ENCODE measurements at places on chromosomes 5 and 9.

GRCh38 chr9:25681266-25681665, 3.0 kb upstream of the TUSC1 start:
- DNase-seq: no peak

GRCh38 chr5:77778881-77779438, 2.8 kb upstream of the TBCA start:
- DNase-seq: no peak

GRCh38 chr9:33293782-33294181, 3.5 kb downstream of the NFX1 start:
- DNase-seq: no peak

- no peak for DNase-seq
Measured at GRCh38 chr9:114196979-114197622, 41.8 kb downstream of the COL27A1 start.

GRCh38 chr5:102762095-102762534, 7.0 kb downstream of the PAM start:
- DNase-seq: no peak

DNA sequence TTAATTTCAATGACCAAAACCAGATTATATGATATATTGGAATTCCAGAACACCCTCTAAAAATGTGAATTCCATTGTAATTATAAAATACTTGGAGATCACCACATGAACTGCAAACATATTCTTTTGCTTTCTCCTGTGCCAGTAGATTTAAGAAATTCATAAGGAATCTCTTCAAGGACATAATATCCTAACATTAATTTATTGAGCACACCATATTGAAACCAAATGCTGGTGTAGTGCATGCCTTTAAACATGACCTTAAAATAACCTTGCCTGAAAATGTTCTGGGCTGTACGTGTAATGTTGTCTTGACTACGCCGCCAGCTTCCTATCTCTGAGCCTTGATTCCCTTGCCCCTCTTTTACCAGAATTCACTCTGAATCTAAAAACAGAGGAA, 205.0 kb upstream of the ACTBL2 start:
- DNase-seq: no peak

DNA sequence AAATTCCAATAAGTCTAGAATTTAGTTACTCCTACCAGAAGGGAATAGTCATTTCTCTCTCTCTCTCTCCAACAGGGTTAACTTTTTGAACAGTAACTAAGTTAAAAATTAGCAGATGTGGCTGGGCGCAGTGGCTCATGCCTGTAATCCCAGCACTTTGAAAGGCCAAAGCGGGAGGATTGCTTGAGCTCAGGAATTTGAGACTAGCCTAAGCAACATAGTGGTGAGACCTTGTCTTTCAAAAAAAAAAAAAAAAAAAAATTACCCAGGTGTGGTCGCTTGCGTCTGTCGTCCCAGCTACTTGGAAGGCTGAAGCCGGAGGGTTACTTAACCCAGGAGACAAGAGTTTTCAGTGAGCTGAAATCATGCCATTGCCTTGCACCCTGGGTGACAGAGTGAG, 639.7 kb downstream of the PTPRD start:
- no peak for DNase-seq

GRCh38 chr5:134555890-134556311, 30.4 kb downstream of the JADE2 start:
- DNase-seq: peak; percentile 75

DNA sequence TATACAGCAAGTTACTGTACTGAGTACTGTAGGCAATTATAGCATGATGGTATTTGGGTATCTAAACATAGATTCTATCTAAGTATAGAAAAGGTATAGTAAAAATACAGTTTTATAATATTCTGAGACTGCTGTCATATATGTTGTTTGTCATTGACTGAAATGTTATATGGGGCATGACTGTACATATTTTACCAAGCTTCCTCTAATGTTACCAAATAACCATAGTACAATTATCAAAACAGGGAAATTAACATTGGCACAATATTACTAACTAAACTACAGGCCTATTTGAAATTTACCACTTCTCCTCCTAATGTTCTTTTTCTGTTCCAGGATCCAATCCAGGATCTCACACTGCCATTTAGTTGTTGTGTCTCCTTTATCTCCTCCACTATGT, 18.5 kb downstream of the NPR3 start:
- no peak for DNase-seq

- DNase-seq: no peak
Measured at GRCh38 chr5:19555436-19555835, 432.6 kb downstream of the CDH18 start.

DNA sequence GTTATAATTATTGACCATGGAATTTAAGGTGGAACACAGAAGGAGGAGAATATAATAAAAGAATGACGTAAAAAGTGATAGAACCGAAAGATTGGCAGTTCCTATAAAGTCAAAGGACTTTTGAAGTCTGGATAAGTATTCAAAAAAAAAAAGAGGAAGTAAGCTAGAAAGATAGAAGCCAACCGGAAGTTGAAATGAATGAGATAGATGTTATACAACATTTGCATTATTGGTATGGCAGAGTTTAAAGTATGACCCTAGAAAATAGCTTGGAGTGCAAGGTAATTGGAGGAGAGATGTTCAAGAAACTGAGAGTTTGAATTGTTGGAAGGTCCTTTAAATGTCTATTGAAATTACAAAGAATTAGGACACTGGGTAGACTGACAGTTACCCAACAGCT, 293.6 kb downstream of the FER start:
- no peak for DNase-seq

- DNase-seq: no peak
Measured at GRCh38 chr9:9645006-9645405, 967.8 kb downstream of the PTPRD start.

- DNase-seq: no peak
Measured at GRCh38 chr9:135136991-135137832, 49.7 kb downstream of the OLFM1 start.

DNA sequence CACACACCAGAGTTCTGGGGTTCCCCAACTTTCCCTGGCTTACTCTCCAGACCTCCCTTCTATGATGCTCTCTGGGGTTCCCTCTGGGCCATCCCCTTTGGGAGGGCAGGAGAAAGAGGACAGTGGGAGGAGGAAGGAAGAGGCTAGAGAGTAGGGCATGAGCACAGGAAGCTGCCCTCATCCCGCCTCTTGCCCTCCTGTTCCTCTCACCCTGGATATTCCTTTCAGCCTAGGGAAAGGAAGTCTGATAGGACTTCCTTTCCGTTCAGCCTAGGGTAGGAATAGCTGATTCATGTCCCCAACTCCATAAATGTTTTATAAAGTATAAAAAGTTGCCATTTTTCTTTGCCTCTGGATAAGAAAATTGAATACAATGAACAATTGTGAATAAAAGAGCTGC, 7.4 kb downstream of the MAP1B start:
- DNase-seq: no peak

GRCh38 chr5:138763037-138763778, 10.0 kb downstream of the CTNNA1 start:
- DNase-seq: no peak

GRCh38 chr5:180495991-180496741, 2.0 kb downstream of the CNOT6 start:
- no peak for DNase-seq

- no peak for DNase-seq
Measured at GRCh38 chr9:22210262-22210661, 201.2 kb upstream of the CDKN2B start.

- DNase-seq: peak; percentile 14
Measured at GRCh38 chr9:68560071-68560844, 19.6 kb upstream of the TMEM252 start.

DNA sequence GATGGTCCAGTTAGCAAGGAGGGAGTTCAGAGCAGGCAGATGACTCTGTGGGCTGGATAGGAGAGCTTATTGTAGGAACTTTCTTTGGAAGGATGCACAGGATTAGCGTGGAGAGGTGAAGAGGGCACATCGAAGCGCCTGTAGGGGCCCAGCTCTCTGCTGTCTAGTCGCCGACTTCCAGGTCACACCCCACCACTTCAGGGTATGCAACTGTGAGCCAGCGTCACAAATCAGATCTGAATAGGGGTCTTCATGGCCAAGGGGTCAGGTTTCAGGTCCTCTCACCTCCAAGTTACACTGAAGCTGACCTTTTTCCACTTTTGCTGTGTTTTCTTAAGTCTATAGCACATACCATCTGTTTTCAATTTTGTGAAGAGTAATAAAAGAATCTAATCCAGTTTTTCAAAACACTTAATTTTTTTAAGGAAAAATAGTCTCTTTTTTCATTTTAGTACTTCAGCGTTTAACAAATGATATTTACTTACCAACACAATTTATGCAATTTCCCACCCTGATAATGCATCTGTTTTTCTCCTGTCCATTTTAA, 364.2 kb upstream of the CLINT1 start:
- no peak for DNase-seq

DNA sequence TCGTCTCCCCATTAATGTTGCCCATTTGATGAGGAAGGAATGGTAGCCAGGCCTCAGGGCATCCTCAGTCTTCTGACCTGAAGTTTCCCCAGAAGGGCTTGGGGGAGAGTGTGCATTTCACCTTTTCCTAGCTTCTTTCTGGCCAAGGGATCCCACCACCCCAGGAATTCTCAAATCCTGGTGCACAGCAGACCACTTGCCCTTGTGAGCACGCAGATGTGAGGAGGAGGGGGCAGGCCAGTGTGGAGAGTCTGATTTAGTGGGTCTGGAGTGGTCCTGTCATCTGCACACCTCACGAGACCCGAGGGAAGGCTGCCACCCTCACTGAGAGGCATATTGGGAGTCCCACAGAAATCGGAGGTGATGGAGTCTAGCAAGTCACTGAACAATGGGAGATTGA, 64.3 kb downstream of the CXXC5 start:
- no peak for DNase-seq

DNA sequence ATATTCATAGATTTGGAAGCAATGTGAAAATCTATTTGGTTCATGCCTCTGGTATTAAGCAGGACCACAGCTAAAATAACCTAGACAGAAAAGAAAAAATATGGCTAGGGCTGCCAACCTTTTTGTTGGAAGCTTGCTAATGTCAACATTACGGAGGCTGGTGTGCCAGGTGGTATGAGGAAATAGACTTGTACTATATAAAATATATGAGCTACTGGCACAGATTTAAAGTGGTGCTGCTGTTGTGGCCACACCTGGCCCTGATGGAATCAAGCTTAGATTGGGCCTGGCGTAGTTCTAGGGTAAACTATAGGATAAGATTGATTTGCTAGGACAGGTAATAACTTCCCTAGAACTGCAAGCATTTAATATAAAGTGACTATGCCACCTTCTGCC, 10.6 kb upstream of the PARP8 start:
- no peak for DNase-seq

DNA sequence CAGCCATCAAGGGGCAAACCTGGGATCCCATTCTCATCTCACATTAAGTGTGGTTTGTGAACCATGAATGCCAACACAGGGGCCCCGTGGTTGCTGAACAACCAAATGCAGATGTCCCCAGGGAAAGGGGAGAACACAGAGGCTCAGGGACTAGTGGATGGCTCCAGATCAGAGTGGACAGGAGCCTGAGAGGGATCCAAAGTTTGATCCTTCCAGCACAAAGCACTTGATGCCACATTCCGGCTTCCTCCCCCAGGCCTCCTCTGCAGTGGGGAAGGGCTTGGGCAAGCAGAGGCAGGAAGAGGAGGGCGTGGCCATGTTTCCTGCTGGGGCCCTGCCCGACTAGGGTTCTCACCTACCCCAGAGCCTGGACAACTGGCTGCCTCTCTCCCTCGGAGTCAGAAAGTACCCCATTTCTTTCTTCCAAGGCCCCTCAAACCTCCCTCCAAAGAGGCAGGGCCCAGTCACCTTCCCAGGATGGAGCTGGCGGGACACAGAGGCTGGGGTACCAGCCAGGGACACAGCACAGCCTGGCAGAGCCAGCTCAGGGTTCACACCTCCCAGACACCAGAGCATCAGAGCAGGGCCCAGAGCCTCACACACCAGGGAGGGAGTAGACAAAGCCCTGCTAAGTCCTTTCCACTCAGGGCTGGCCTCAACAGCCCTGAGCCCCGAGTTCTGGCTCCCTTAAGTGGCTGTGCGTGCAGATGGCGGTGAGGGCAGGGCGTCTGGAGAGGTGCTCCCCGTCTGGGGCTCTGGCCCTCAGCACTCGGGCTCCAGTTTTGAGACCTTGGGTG, 4.3 kb upstream of the RNF44 start:
- DNase-seq: peak; percentile 49

DNA sequence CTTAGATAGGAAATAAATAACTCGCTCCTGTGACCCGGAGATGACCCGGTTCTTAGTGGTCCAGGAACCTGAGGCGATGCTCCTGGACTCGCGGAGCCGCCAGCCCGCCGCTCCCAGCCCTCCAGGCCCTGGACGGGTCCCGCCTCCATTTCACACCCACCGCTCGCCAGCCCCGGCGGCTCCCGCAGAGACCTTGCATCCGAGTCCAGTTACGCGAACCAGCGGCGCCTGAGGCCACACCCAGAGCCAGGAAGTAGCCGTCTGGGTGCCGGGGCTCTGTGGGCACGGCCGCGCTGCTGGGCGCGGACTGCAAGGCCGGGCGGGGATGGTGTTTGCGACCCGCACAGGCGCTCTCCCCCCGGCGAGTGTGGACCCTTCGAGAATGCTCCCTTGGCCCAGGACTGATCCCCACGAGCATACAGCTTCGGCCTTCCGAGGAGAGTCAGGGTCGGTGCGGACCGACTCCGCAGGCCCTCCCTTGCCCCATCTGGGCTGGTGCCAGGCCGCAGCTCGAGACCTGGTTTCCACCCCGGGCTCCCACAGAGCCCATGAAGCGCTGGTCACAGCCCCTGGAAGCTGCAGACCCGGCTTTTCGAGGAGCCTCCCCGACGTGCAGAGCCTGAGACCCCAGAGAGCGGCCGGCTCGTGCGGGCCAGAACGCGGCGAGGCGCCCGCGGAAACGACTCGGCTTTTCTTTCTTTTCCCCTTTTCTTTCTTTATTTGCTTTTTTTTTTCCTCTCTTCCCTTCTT, 5.2 kb upstream of the BARX1 start:
- DNase-seq: no peak

DNA sequence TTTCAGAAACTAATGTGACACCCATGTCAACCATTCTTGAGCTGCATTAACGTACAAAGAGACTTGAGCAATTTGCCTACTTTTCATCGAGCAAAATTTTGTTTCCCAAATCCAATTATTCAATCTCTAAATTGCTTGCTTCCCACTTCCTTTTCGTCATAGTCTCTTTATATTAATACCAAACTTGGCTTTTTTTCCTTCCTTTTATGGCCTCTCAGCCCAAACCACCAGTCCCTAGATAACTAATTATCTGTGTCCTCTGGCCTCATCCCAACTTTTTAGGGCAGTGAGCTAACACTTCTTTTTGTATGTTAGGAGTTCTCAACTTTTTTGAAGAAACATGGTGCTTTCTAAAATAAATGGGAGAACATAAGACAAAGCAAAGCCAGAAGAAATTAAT, 155.5 kb upstream of the S1PR3 start:
- no peak for DNase-seq

DNA sequence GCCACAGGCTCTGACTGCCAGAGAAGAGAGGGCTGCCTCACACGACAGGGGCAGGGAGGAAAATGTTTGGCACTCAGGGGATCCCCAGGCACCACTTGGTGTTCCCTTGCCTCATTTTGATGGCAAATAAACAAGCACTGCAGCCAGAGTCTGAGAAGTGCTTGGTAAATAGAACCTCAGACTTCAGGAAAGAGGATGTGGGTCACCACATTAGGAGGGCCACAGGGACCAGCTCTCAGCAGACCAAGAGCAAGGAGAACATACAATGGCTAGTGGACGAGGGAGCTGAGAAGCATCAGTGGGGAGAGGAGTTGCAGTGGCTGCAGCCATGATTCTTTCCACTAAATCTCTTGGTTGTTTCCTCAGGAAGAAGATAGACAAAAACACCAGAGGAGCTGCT, 413.9 kb downstream of the GADD45G start:
- DNase-seq: no peak

GRCh38 chr5:137385064-137385463, 114.1 kb downstream of the SPOCK1 start:
- DNase-seq: no peak

GRCh38 chr5:138544181-138545134, 1.4 kb upstream of the ETF1 start:
- DNase-seq: no peak

All from activated CD8-positive, alpha-beta memory T cell treated with anti-CD3 and anti-CD28 coated beads for 1 hour (primary cell).